Fibroblast of skin of right quadriceps (primary cell): ENCODE measurements at places on chromosomes 12 and 14.

DNA sequence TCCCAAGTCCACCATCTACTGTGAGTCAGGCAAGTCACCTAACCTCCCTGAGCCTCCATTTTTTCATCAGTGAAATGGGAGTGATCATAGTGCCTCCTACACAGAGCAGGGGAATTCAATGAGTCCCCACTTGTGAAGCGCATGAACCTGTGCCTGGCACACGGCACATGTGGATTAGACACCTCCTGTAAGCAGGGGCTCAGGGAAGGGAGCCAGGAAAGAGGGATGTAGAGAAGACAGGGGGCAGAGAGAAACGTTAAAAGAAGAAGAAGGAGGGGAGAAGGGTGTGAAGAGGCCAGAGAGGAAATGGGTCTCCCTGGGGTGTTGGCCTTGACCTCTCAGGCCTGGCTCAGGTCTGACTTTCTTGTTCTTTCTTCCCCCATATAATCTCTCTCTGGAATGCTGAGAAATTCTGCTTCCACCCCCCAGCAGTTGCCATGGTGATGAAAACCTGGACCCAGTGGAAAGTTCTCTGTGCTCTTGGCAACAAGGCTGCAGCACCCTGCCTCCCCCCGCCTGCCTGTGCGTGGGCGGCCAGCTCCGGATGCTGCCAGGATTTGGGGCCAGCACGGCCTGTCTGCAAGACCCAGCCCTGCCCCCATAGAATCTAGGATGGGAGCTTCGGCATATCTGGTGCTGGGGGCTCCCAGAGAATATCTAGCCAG lies 94.5 kb downstream of the CALM1 start:
- DNase-seq, result peak; percentile 72

- DNase-seq, result no peak
Observed at GRCh38 chr14:64703395-64704142, 655 bp upstream of the PLEKHG3 start.

DNA sequence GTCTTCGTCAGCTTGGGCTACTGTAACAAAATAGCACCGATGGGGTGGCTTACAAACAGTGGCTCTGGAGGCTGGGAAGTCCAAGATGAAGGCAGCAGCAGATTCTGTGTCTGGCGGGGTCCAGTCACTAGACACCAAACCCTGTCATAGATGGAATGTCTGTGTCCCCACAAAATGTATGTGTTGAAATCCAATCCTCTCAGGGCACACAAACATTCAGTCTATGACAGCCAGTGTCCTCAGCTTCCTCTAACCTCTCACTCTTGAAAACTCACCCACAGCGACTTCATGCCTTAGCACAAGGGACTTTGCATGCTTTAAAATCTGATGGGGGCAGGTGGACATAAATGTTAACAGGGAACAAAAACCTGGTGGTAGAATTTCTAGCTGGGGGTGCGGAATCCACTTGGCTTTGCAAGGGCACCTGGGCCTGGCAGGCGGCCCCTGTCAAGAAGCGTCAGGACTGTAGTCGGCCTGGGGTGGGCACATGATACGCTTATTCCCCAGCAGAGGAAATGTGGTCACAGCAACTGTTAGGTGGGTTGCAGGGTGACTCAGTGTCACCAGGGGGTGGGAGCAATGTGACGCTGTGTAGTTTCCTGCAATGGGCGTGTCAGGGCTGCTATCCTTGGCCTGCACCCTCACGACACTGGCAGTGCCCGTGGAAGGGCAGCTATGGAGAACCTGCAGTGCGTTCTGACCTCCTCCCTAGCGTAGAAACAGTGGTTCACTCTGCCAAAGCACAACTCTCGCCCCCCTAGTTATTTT lies 17.7 kb downstream of the RIN3 start:
- DNase-seq, result no peak

GRCh38 chr14:92926931-92927330 lies 4.0 kb downstream of the CHGA start:
- no peak for DNase-seq

DNA sequence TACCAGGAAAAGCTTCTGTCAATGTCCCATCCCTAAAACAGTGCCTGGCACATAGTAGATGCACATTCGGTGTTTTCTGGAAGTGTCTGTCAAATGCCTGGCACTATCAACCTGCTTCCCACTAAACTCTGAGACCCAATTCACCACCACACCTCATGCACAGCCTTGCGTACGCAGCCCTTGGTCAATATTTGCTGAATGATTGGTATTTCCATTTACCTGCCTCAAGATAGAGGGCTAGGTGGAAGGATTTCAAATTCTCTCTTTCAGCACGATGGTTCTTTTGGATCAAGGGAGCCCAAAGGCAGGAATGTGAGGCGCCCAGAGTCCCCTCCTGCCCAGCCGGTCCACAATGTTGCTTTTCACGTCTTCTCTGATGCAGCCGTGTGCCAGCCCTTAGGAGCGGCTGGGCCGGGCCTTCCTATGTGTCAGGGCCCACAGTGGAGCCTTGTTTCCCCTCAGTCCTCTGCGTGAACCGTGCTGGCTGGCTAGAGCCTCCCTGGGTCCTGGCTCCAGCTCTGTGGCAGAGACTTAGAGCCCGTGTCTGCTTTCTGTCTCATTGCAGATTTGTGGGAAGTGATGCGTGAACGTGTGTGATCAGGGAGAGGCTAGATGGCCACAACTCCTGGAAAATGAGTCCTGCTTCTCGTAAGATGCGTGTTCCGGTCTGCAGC lies 99.9 kb upstream of the RFLNA start:
- no peak for DNase-seq

GRCh38 chr12:49698619-49699545 lies 8.3 kb downstream of the FMNL3 start:
- peak; percentile 55 for DNase-seq

- no peak for DNase-seq
Observed at GRCh38 chr12:79561401-79562132, 129.2 kb downstream of the PAWR start.

DNA sequence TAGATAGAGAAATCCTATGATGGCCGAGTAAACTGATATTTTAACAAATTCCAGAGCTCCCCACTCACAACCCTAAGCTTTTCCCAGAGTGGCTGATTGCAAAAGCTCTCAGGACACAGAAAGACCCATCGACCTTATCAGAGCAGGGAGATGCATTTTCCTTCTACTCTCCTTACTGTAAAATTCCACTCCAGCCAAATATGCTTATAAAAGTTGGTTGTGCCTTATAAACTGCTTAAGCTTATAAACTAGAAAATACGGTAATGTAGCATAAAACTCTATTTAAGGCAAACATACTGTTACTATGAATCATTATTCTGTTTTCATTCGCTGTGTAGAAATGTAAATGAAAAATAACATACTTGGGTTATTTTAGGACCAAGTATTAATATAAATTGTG lies 41.6 kb upstream of the TRHDE start:
- DNase-seq, result peak; percentile 84

- DNase-seq, result peak; percentile 28
Observed at GRCh38 chr12:130832561-130833209, 6.4 kb downstream of the STX2 start.

- DNase-seq, result no peak
Observed at GRCh38 chr12:121748218-121748570, 35.6 kb downstream of the TMEM120B start.

GRCh38 chr12:111396726-111397445 lies 8.8 kb upstream of the SH2B3 start:
- peak; percentile 77 for DNase-seq

DNA sequence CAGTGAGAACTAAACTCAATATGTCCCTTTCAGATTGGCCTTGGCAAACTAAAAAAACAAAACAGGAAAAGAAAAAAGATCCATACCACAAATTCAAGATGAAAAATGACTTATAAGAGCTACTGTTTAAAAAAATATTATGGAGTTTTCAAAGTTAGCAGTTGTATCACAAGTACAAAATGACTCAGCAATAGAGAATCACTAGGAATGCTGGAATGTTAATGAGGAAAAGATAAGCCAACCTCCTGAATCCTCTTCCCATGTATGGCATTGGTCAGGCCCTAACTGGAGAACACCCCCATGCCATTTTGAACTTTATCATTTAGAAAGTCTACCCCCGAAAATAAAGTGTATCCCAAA lies 62.2 kb downstream of the PPP1R36 start:
- DNase-seq, result peak; percentile 91

DNA sequence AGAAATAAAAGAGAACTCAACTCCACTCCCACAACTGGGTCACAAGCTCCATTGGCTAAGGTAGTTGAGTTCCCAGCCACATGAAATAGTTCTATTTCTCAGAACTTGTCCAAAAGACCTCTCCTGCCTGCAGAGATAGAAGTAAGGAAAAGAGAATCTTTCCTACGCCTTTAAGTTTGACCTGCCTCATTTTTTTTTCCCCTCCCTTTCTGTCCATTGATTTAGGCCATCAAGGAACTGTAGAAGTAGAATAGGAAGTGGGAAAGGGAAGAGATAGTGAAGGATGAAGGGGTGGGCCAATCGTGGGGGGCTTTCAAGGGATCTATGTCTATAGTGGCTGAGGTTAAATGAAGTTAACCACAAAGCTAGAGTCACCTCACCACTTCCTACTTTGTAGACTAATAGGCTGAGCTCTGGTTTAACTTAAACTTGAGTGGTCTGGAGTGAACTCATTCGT lies 13.9 kb upstream of the NUDT4 start:
- no peak for DNase-seq

- no peak for DNase-seq
Observed at GRCh38 chr14:54901380-54902142, 1.1 kb downstream of the GCH1 start.

GRCh38 chr12:46237371-46238045 lies 31.3 kb downstream of the SLC38A1 start:
- DNase-seq, result no peak

- DNase-seq, result peak; percentile 13
Observed at GRCh38 chr12:98578821-98579220, 14.7 kb upstream of the SLC25A3 start.

GRCh38 chr14:74551431-74552371 lies 58.1 kb downstream of the ISCA2 start:
- no peak for DNase-seq

GRCh38 chr12:109586385-109587296 lies 13.0 kb downstream of the MVK start:
- no peak for DNase-seq

GRCh38 chr14:77031759-77032490 lies 3.4 kb upstream of the IRF2BPL start:
- DNase-seq, result peak; percentile 78

DNA sequence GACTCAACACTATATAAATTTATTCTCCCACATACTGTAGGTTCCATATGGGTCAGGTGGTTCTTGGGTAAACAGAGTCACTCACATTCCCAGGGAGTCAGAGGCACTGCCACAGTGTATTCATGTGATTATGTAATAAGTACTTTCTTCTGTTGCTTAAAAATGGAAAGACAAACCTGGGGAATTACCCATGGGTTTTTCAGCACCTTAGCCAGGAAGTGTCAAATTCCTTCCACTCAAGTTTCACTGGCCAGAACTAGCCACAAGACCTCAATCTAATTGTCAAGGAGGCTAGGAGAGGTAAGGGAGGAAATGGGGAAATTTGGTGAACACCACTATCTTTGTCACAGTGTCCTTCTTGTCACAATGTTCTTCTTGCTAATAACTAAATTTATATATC lies 333.2 kb upstream of the MDGA2 start:
- DNase-seq, result no peak

- no peak for DNase-seq
Observed at GRCh38 chr12:51975196-51975595, 23.7 kb downstream of the ACVR1B start.

DNA sequence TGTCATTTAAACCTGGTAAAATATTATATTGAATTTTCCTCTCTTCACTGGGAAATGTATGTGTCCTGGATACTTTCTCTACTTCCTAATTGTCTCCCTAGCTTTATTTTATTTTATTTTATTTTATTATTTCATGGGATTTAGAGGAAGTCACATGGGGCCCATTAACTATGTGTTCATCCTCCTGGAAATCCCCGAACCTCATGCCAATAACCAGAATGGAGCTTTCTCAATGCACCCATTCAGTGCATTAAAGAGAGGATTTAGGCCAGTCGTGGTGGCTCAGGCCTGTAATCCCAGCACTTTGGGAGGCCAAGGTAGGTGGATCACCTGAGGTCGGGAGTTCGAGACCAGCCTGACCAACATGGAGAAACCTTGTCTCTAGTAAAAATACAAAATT lies 1.3 kb upstream of the RPGRIP1 start:
- DNase-seq, result no peak

DNA sequence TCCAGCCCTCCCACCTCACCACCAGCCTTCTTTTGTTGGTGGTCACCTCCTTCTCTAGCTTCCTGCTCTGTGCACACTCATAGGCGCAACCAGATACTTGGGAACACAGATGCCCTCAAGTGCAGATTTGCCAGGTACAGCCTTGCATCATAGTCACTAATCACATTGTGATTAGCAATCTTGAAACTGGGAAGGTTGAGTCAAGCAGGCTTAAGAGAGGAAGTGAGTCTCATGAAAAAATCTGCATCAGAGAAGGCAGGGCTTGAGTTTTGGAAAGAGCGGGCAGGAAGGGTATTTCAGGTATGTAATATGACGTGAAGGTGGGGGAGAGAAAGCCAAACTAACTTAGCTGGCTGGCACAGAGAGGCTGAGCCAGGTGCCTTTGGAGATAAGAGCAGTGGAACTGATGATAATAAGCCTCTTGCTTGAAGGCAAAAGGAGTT lies 2.7 kb upstream of the RABGGTA start:
- DNase-seq, result no peak

DNA sequence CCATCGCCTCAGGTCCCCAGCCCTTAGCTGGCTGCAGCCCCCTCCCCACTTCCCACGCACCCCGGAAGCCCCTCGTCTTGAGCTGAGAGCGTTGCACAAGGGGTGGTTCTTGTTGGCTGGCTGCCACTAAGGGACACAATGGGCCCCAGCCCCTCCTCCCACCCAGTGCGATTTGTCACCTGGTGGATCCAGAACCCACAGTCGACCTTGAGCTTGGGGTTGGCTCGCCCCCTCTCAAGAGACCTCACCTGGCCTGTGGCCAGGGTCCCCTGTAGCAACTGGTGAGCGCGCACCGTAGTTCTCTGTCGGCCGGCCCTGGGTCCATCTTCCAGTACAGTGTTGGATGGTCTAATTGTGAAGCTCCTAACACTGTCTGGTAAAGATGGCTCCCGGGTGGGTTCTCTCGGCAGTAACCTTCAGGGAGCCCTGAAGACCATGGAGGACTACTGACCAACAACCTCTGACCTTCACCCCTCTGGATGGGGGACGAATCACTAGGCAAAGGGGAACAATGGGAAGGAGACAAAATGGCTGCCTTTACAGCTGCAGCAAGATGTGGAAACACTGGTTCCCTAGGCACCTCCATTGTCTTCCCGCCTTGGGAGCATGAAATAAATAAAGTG lies 6.6 kb downstream of the PHB2 start:
- DNase-seq, result no peak

DNA sequence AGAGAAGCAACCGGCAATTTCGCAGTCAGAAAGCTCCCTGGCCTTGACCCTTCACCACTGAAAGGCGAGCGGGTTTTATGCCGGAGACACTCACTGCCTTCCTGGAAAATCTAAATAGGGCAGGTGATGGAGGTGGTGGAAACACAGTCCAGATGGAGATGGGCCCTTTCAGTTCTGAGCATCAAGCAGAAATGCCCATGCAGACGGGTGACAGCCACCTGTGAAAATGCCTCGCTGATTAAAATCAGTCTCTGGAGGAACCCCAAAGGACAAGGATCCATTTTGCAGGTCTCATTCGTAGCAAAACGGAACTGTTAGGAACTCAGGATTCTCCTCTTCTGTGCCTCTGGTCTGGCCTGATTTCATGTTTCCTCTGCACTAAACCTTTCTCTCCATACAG lies 74.2 kb downstream of the FZD10 start:
- DNase-seq, result no peak

GRCh38 chr12:132191715-132192553 lies 47.7 kb downstream of the NOC4L start:
- no peak for DNase-seq

GRCh38 chr12:52082026-52082668 lies 2.6 kb downstream of the SMIM41 start:
- DNase-seq, result no peak
